ENCODE measurements at places on chromosomes 2 and 18.
A peak's percentile ranks its signal among the peaks of the same experiment; 100 is the strongest.

DNA sequence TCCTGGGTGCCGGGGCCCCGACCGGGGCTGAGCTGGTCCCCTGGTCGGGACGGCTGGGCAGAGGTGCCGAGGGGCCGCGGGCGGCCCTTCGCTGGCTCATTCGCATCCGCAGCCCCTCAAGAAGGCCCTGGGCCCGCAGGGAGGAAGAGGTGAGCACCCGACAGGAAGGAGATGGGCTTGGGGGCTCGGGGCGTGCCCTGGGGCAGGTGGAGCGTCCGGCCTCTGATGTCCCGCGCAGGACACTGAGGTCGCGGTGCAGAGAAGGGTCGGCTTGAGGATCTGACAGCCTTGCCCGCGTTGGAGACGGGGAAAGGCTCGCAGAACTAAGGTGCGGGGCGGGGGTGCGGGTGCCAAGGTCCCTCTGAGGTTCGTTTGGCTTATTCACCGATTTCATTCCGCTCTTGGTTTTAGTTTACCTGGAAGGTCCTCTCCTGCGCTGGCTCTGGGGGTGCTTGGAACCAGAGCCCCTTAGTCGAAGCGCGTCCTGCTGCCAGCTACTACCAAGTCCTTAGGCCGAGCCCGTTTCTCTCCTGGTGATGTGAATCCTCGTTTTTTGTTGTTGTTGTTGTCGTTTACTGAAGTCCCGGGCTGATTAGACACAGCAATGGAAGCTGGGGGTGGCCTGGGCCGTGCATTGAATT, 18.9 kb upstream of the CD8A start:
- no peak for DNase-seq

- no peak for DNase-seq
These were observed 87.4 kb downstream of the INO80D start for GRCh38 chr2:205998583-205998982.

- no peak for DNase-seq
These were observed 38.2 kb upstream of the EPHA4 start for GRCh38 chr2:221610255-221610654.

DNA sequence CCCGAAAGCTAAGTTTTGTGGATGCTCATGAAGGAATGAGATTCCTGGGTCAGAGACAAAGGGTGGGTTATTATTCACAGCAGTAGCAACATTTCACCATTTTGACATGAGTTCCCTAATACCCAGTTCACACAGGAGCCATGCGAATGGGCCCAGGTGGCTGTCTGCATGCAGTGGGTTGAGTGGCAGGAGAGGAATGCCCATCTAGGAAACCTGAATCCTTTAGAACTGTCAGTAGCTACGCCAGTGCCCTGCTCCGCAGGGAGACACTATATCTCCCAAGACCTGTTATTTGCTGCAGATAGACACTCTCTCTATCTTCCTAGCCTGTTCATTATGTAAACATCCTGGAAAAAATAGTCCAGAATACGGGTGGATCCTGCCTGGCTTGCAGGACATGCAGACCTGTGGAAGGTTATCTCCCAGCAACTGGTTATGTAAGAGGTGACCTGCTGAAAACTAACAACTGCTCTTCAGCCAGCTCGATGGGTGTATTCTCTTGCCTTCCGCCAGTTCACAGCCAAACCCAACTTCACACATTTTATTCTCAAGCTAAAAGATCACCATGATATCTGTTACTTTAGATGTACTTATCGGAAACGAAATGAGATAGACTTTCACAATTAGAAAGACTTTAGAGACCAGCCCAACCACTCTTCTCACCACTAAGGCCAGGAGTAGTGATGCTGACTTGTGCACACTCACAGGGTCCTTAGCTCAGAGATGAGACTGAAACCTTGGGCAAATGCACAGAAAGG, 59.1 kb downstream of the MBP start:
- no peak for DNase-seq

- no peak for DNase-seq
These were observed 13.6 kb upstream of the ANKRD53 start for GRCh38 chr2:70964596-70965386.

- no peak for DNase-seq
These were observed 107.1 kb downstream of the PIEZO2 start for GRCh38 chr18:11042247-11042646.

- DNase-seq = no peak
These were observed 7.5 kb downstream of the TMEM214 start for GRCh38 chr2:27040282-27040681.

GRCh38 chr2:203809084-203809521, 58.5 kb upstream of the CTLA4 start:
- no peak for DNase-seq

DNA sequence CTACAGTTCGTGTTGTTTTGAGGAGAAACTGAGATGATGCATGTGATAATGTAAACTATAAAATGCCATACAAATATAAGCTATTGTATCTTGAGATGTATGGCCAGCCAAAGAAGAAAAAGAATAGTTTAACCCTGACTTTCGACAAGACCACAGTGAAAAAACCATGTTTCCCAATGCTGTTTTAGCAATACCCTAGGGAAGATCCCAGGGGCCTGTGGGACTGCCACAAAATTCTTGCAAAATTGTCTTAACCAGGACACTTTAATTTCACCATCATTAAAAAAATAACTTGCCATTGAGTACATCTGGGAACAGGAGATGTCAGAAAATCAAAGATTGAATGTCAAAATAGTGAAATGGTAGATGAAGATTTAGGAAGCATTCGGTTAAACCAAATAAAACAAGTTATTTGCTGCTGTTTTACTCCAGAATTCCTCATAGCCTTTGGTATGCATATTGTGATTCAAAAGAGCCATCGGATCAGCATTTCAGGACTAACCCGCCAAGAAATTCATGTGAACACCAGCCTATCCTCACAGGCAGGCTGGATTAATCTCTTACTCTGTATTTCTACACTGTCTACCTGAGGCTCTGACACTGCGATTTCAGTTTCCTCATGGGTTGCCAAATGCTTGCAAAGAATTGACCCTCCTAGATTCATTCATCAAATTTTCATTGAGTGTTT, 49.0 kb upstream of the SP3 start:
- no peak for DNase-seq

GRCh38 chr2:688504-689076, 11.4 kb upstream of the TMEM18 start:
- DNase-seq = no peak

GRCh38 chr2:239919774-239920692, 105.1 kb downstream of the NDUFA10 start:
- DNase-seq = no peak

DNA sequence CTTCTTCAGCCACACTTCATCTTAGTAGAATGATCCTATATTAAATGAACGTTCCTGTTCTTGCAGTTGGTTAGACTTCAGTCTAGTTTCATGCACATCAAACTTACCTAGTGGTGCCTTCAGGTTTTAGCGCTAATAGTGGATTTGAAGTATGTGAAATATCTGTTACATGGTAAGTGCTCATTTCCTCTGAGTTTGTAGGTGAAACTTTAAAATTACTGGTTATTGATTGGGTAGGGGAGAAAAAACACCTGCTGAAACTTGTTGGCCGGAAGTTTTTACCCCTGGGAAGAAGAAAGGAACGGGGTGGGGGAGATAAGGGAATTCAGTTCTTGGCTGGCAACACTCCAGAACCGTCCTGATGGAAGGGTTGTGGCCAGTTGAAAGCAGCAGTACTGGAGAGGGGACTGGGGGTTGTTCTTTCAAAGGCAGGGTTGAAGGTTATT, 112.8 kb downstream of the SPTBN1 start:
- DNase-seq = no peak

DNA sequence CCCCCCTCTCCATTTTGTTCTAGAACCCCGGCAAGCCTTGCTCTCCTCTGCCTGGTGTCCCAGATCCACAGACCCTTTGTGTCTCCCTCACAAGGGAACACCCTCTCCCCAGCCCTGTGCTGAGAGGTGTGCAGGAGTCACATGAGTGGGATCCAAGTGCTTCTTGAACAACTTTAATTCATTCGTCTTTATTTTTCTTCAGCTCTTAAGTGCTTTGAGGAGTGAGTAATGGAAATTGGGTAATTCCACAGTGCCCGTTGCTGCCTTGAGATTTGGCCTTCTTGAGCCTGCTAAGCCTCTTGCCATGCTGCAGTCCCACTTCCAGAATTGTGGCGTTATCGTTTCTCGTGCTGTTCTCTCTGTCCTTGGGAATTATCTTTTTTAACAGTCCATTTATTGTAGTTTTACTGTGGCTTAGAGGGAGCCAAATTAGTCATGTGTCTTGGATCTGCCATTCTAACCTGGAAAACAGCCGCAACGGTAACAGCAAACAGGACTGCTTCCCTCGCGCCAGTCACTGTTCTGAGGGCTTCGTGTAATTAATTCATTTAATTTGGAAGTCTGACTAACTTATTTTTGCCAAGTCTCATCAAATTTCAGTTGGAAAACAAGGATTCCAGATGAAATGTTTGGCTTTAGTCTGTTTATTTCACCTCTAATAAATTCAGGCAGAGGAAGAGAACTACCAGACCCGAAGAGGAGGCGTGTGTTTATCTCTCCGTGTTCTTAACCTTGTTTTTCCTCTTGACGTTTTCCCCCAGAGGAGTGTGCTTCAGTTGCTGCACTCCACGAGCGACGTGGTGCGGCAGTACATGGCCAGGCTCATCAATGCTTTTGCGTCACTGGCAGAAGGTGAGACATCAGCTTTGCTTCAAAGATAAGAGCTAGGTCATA, 72.0 kb downstream of the ARMC9 start:
- DNase-seq = no peak

- DNase-seq = peak; percentile 4
These were observed 149.3 kb downstream of the CSRNP3 start for GRCh38 chr2:165618806-165619205.

DNA sequence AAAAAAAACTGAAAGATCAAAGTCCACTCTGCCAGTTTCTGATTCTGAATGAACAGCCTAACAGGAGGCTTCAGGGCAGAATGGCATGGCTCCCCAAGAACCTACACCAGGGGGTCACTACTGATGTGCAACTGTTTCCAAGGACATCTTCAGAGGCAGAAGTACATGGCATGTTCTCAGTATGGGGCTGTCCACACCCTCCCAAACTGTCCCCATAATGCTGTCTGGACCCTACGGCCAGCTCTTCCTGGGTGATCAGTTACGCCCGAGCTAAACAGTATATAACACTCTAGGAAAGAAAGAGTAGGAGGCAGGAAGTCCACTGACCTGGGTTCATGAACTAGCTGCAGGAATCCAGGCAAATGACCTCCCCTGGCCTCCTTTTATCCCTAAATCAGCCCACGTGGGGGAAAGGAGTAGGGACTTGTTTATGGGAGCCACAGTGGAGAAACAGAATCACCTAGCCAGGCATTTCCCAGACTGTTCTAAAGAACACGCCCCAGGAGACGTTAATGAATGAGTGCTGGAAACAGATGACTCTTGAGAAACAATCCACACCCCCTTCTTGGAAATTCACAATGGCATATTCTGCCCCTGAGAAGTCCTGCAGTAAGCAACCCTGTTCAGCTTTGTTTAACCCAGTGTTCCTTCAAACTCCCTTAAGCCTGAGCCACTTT, 2.5 kb downstream of the TMBIM1 start:
- DNase-seq = no peak

DNA sequence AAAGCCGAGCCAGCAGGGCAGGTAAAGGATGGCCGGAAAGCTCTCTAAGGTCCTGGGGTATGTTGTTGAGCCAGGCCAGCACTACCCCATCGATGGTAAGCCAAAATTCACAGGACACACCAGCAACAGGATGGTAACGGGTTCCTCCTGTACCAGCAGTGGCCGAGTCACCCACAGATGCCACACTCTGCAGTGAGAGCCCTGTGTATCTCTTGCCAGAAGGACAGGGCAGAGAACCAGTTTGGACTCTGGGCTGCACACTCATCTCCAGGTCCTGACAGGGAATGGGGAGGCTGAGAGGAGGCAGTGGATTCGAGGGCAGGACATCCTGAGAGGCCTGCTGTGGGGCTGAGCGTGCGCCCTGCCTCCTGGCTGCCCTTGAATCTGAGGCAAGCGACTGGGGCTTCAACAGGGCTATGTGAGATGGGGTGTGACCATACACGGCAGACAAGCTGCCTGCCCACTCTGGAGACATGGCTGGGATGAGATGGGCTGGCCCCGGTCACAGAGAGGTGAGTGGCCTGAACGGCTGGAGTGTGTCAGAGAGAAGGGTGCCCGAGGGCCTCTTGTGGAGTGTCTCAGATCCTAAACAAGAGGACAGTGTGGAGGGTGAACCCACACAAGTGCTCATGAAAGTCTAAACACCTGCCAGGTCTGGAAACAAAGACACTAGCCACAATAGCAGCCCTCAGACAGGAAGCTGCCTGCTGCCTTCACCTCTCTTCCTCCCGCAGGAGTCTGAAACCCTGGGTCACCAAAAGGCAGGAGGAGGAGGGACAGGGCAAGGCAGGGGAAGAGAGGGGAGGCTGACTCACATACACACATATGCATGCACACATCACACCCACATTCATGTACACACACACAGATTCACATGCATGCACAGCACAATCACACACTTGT, 182.3 kb downstream of the LOXHD1 start:
- DNase-seq = peak; percentile 7

DNA sequence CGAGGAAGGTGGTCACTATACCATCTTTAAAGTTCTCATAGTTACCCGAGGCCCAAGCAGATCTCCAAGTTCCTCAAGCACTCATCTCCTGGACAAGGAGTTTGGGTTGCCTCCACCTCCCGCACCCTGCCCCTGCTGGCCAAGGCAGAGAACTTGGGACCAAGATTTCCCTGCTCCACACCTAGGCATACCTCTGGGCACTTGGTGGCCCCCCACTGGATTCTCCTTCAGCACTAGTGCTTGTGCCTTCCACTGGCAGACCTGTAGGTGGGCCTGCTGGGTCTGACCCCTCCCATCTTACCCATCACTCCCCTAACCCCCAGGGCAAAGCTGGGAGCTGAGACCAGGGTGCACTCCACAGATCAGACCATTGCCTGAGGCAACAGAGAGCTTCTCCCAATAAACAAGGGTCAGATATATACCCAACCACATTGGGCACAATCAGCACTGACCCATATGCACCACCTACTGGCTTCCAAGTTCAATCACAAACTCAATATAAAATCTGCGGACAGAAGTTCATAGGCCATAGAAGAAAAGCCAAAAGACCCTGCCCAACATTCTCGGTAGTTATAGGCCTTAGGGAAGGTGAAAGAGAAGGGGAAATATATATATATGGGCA, 244.2 kb downstream of the EXOC6B start:
- DNase-seq = no peak

DNA sequence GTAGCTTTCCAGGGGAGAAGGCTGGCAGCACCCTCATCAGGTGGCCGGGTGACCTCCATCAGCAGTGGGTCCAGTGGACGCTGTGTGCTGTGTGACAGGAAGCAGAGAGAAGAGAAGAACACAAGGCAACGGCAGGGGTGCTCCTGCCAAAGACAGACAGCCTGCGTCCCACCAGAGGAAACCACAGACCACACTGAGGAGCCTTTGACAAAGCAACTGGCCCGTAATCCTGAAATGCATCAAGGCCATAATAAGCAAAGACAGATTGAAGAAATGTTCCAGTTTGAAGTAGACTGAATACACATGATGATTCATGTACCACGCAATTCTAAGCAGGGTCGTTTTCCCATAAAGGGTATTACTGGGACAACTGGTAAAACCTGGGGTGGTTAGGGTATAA, 172.4 kb downstream of the FBXO15 start:
- DNase-seq = no peak
